T-helper 9 cell (primary cell): ENCODE measurements at places on chromosomes 1 and 21.

GRCh38 chr1:24767351-24767750 lies 22.1 kb downstream of the CLIC4 start:
- DNase-seq = no peak

- DNase-seq = no peak
Observed at GRCh38 chr1:78779831-78780230, 130.2 kb downstream of the IFI44 start.

GRCh38 chr1:240008298-240008697 lies 83.4 kb upstream of the FMN2 start:
- DNase-seq = no peak

DNA sequence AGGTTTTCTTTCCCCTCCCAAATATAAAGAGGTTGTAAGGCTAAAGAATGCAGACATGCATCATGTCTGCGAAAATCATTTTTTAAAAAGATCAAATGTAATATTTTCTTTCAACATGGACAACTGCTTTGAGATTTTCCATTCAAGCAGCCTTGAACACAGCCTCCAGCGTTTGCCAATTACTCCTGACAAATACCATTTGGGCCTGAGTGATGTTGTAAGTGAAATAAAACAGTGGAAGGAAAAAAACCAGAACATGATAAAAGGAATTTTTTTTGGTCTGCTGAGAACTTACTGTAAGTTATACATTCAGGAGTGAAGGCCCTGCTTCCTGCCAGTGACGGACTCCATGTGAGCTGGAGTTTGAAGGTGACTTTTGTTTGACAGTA lies 37.2 kb downstream of the SETD4 start:
- DNase-seq = no peak

GRCh38 chr1:76713535-76713934 lies 153.7 kb upstream of the ST6GALNAC5 start:
- DNase-seq = no peak

- no peak for DNase-seq
Observed at GRCh38 chr1:176998183-176998795, 166.2 kb downstream of the ASTN1 start.

DNA sequence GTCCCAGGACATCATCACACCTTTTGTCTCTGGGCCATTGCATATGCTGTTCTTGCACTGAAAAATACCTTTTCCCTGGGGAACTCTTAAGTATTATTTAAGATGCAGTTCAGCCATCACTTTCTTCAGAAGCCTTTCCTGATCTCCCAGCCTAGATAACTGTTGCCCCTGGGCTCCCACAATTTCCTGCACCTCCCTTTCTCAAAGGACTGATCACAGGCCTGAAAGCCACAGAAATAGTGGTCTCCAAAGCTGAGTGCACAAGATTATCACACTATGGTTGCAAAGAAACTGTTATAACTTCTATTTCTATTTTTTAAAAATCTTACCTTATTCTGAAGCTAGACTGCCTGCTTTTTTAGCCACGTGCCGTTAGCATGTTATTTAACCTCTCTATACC lies 2.8 kb upstream of the ZSCAN20 start:
- no peak for DNase-seq

GRCh38 chr1:248855580-248855979 lies 3.3 kb downstream of the ZNF692 start:
- no peak for DNase-seq

- DNase-seq = no peak
Observed at GRCh38 chr1:86273066-86273465, 116.5 kb upstream of the COL24A1 start.

DNA sequence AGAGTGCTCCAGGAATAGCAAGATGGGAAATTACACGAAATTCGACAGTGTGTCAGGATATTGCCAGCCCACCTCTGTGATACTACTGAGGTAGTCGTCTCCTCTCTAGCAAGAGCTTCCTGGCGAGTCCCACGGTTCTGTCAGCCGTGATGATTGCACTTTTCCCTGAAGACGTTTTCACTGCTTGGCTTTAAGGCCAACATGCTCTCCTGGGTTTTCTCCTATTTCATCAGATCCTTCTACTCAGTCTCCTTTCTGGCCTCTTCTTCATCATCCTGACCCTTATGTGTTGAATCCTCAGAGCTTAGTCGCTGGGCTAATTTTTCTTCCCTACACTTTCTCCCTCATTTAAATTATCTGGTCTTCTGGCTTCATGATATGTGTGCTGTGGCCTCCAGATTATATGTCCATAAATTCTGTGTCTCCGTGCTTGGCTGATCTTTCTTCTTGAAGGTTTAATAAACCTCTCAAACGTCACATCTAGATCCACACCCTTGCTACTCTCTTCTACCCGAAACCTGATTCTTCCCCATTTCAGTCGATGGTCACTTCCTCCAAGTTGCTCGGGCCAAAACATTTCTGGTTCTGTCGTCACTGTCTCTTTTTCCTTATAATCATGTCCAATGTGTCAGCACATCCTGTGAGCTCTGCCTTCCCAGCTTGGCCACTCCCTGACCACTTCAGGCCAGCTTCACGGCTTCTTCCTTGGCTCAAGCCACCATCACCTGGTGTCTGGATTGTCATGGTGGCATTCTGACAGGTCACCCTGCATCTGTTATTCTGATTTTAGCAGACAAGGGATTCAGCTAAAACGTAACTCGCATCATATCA lies 12.2 kb downstream of the OR2B11 start:
- no peak for DNase-seq
